ENCODE measurements at places on chromosomes 1 and 21.

GRCh38 chr1:66450847-66451246, 83.1 kb upstream of the SGIP1 start:
- DNase-seq, result no peak

- DNase-seq, result no peak
Measured at GRCh38 chr1:17359031-17359430, 13.0 kb upstream of the PADI6 start.

GRCh38 chr1:45340816-45341466, 701 bp upstream of the MUTYH start:
- no peak for DNase-seq

DNA sequence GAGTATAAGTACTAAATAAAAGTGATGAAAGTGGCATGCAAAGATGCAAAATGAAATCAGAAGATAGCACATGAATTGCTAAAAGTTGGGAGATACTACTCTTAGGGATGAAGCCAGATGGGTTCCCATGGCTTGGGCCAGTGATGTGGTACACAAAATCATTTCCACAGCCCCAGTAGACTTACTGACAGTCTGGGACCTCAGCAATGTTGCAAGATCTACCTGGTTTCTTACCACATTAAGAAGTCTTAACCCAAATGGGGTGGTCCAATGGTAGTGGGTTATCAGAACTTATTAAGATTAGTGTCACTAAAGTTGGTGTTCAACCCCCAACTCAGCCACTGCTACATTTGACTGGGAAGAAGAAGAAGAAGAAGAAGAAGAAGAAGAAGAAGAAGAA, 227.7 kb upstream of the IRF2BP2 start:
- no peak for DNase-seq

DNA sequence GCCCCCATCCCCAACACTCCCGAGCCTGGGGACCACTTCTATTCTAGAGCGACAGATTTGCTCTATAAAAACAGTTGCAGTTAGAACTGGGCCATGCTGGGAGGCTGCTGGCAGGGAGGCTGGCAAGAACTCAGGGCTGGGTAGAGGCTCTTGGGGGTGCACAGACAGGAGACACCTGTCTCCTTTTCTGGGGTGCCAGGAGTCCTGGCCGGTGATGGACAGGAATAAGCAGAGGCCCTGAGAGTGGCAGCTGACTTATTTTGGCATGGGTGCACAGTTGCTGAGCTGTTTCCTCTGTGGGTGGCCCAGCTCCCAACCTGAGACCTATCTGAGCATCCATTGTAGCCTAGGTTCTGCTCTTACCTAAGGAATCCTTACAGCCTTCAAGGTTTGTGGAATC, 39.2 kb upstream of the TMPRSS2 start:
- DNase-seq, result no peak

- DNase-seq, result no peak
Measured at GRCh38 chr1:15762546-15762945, 4.0 kb downstream of the FBLIM1 start.
